Stimulated activated naive CD8-positive, alpha-beta T cell treated with anti-CD3 and anti-CD28 coated beads, Interleukin-15, Interleukin-2, amounts not matched to agents 100 U/mL and 50 U/mL, for 24 hours (primary cell): ENCODE measurements at places on chromosomes 11 and 22.

DNA sequence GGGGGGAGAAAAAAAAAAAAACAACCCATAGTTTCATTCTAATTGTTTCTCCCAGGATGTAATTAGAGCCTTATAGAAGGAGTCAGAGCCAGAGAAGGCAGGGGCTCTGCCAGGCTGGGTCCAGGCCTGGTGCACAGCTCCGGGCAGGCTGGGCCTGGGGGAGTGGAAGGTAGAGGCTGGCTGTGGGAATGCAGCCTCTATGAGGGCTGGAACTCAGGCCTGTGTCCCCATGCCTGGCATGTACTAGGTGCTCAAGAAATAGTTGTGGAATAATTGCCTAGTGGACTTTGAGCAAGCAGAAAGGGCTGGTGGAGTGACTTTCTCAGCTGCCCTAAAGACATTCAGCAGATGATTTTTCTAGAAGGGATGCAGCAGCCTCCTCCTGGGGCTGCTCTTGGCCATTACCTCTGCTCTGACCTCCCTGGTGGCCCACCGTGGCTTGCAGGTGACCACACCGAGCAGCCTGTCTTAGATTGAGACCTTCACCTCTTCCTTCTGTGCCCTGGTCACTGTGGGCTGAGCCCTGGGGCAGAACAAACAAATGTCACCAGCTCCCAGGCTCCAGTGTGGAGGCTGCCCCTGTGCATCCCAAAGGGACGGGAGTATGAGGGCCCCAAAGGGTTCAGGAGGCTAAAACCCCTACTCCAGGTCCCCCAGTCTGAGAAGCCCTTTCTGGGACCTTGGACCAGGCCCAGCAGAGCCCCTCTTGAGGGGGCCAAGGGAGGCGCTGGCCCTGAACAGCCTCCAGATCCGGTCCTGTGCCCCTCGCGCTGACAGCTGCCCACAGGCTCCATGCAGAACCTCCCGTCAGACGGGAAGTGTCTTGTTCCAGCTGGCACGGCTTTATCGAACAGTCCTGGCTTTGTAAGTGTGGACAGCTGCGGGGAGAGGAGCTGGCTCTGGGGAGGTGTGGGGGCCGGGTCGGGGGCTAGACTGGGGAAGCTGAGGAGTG, 18.8 kb downstream of the MYEOV start:
- DNase-seq: no peak

GRCh38 chr22:35870517-35871293, 153.0 kb downstream of the APOL5 start:
- DNase-seq: no peak

GRCh38 chr11:115929618-115930129, 425.5 kb upstream of the CADM1 start:
- no peak for DNase-seq

- no peak for DNase-seq
Measured at GRCh38 chr11:76891285-76891684, 30.6 kb downstream of the ACER3 start.

GRCh38 chr11:35318977-35319925, 100.1 kb downstream of the SLC1A2 start:
- DNase-seq: no peak

- DNase-seq: no peak
Measured at GRCh38 chr11:13567551-13567950, 71.8 kb upstream of the PTH start.

GRCh38 chr11:90916706-90917105, 693.9 kb upstream of the CHORDC1 start:
- no peak for DNase-seq

- DNase-seq: no peak
Measured at GRCh38 chr11:77086521-77087472, 15.8 kb upstream of the OMP start.

DNA sequence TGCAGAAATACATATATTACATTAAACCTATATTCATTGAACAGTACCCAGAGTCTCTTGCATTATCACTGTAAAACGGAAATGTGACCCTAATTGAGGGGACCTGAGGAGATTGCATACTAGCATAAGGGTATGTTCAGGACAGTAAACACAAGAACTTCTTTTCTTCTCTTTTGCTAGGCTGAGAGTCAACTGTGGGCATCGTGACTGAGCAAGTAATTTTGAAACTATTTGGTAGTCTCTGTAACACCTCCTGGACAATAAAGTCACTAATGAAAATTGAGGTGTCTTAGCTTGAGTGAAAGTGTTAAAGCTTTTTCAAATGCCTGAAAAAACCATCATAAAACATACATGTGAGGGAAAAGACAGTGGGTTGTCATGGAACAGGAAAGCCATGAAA, 90.9 kb downstream of the PDHX start:
- DNase-seq: no peak

GRCh38 chr11:71461696-71462095, 8.7 kb downstream of the NADSYN1 start:
- DNase-seq: no peak

DNA sequence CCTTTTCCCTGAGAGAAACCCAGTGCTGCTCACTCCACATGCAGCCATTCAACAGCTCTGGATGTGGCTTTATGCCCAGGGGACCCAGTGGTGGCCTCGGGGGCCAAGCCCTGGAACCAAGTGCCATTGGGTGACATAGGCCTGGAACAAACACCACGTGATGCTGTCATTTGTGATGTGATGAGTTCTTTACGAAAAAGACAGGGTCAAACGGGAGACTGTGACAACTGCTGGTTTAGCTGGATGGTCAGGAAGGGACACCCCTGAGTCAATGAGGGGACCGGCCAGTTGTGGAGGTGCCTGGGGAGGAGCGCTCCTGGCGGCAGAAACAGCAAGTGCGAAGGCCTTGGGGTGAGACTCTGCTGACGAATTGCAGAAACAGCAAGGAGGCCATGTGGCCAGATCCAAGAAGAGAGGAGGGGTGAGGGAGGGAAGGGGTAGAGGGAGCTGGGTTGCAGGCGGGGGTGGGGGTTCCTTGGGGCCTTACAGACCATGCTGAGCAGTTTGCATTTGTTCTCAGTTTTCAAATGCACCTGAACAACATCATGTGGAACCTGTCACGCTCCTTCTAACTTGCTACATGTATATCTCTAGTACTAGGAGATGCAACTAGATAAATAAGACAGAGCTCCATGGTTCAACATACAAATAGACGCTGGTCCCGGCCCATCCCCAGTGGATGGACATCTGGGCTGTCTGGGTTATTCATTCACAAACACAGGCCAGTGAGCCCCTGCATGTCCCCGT, 56.1 kb downstream of the IGLL5 start:
- peak; percentile 2 for DNase-seq

GRCh38 chr22:20436307-20436767, 1.3 kb downstream of the SCARF2 start:
- no peak for DNase-seq

GRCh38 chr11:72781063-72781312, 12.9 kb downstream of the STARD10 start:
- DNase-seq: no peak

- DNase-seq: no peak
Measured at GRCh38 chr11:47372422-47372821, 5.9 kb downstream of the SPI1 start.

DNA sequence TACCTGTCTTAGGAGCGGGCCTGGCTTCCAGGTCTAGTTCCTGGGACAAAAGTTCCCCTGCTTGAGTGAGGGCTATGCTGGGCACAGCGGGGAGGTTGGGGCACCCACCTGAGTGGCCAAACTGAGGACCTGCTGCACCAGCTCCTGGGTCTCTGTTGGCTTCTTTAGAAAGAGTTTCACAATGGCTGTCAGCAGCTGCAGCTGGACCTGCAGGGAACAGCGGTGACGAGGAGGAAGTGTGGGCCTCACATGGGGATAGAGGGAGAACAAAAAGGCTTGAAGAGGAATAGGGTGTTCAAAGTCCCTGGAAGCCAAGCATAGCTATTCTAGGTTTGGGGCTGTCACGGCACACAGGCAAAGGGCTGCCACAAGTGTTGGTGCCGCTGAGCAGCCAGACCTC, 26.7 kb upstream of the RASL10A start:
- no peak for DNase-seq
